ENCODE measurements at places on chromosomes 13 and 19.

- no peak for DNase-seq
Observed at GRCh38 chr19:28549680-28550277, 663.2 kb downstream of the UQCRFS1 start.

GRCh38 chr13:113657851-113658741 is at the start of gene ATP4B:
Gene ATP4B, minus strand, starts transcription at chr13:113658198. Its CDS starts 54 bp downstream, at chr13:113658144.
- no peak for DNase-seq

DNA sequence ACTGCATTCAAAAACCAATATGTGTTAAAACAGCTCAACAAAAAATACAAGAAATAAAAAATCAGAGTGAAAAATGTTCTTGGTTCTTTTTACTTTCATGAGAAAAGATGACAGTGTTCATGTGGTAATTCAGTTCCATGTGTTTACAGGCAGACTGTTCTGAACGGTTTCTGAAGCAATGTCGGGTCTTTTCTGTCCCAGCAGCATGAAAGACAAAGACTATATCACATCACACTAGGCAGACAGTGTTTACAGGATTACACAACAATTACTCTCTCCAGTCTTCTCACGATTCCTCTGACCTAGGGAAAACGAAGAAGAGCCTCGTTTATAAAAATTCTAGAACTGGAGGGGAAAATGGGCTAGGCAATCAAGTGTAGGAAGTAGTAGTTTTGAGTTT is 83.4 kb downstream of the UBL3 start:
- DNase-seq = no peak

DNA sequence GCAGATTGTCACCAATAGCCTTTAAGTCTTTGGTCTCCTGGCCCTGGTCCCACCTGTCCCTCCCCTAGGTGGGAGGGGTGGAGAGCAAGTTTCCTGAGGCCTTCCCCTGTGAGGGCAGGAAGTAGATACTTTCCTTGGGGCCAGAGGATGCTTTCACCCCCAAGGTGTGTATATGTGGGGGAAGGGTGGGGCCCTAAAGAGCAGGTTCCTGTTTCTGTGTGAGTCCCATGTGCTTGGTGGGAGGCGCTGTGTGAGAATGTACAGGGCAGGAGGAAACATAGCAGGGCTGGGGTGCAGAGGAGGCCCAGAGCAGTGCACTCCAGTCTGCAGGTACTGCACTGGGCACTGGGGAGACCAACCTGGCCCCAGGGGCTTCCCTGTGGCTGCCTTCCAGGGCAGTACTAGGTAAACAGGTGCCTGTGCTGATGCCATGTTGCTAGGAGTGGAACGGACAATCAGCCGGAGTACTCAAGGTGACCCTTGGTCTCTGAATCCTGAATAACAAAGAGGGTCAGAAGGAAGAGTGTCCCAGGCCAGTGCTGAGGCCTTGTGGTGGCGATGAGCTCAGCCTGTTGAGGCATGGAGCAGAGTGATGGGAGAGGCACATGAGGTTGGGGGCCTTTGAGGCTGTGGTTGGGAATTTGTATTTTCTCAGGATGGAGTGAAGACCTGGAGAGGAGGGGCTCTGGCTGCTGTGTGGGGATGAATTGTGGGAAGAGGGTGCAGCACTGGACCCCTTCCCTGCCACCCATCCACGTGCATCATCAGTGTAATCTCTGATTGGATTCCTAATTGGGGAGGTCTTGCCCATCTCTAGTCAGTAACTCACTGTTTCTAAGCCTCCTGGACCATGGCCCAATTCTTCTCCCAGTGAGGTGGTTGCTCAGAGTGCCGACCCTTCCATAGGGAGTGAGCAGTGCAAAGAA is 5.1 kb downstream of the EGLN2 start:
- DNase-seq = peak; percentile 70

Data from mucosa of gallbladder (tissue), 1 donor.